Activated naive CD8-positive, alpha-beta T cell treated with anti-CD3 and anti-CD28 coated beads, Interleukin-2, amount 10 ng/mL, durations not matched to agents 7 days and 5 days (primary cell): ENCODE measurements at places on chromosomes 16 and 17. TPM values are rescaled to one million over a fixed set of nuclear protein-coding genes. Genes with fewer than 3 reads are reported as not detected.

The PDILT gene
- total RNA-seq = not detected

The OR4D1 gene
- total RNA-seq = 0.72 TPM

The ZNF597 gene
- total RNA-seq = 4.2 TPM

The KIF19 gene
- total RNA-seq = 0.91 TPM

GRCh38 chr16:67254801-67255552, 6.2 kb downstream of the SLC9A5 start:
- peaks cover 2% of the 10 kb centered on the region for H3K4me1 ChIP-seq
- H3K27me3 ChIP-seq = peaks cover 6% of the 10 kb centered on the region
- DNase-seq = no peak

- peaks cover 41% of the 10 kb centered on the region for H3K27me3 ChIP-seq
- H3K4me1 ChIP-seq = peaks cover 14% of the 10 kb centered on the region
- H3K36me3 ChIP-seq = no peaks in the 10 kb centered on the region
- peak; percentile 65 for DNase-seq
These were observed 3.3 kb downstream of the COL1A1 start for GRCh38 chr17:50198026-50198669.

DNA sequence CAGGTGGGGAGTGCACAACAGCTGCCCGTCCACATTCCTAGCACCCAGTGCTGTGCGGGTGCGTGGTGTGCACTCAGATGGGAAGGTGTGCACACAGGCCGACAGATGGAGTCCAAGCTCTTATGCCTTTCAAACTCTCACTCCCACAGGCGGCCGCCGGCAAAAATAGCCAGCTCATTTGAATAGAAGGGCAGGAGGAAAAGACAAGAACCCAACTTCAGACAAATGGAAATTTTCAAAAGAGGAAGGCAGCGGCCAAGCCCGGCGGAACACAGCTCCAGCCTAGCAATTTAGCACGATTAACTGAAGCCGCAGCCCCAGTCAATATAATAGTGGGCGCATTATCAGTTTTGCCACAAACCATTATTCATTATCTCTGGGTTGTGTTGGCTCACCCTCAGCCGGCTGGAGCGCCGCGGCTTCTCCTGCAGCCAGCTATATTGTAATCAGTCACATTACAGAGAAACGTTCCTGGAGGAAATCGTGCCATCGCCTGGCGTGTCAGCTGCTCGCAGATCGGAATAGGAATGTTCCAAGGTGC, 103.9 kb upstream of the SEC14L1 start:
- no peak overlapping the region for H3K4me3 ChIP-seq
- no peak for DNase-seq
- H3K36me3 ChIP-seq = no peaks in the 10 kb centered on the region
- peaks cover 25% of the 10 kb centered on the region for H3K27me3 ChIP-seq
- H3K27ac ChIP-seq = no peak overlapping the region

GRCh38 chr17:68334393-68334792, 43.1 kb downstream of the ARSG start:
- H3K27ac ChIP-seq = no peak overlapping the region
- no peak overlapping the region for H3K4me3 ChIP-seq
- DNase-seq = no peak
- H3K36me3 ChIP-seq = peaks cover 22% of the 10 kb centered on the region
- peaks cover 2% of the 10 kb centered on the region for H3K27me3 ChIP-seq

DNA sequence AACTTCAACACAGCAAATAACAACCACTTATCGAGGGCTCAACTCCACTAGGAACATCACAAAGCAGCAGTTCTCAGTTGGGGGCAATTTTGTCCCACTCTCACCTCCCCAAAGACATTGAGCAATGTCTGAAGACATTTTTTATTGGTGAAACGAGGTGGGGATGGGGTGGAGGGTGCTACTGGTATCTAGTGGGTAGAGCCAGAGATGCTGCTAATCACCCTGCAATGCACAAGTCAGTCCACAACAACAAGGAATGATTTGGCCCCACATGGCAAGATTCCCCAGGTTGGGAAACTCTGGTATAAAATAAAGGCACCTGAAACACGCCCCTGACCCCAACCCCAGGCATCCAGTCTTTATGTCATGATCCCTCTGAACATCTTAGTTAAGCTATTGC, 33.3 kb downstream of the TLE7 start:
- H3K27me3 ChIP-seq = peaks cover 35% of the 10 kb centered on the region
- no peak for DNase-seq
- no peak overlapping the region for H3K4me3 ChIP-seq
- no peaks in the 10 kb centered on the region for H3K36me3 ChIP-seq
- peaks cover 19% of the 10 kb centered on the region for H3K4me1 ChIP-seq

DNA sequence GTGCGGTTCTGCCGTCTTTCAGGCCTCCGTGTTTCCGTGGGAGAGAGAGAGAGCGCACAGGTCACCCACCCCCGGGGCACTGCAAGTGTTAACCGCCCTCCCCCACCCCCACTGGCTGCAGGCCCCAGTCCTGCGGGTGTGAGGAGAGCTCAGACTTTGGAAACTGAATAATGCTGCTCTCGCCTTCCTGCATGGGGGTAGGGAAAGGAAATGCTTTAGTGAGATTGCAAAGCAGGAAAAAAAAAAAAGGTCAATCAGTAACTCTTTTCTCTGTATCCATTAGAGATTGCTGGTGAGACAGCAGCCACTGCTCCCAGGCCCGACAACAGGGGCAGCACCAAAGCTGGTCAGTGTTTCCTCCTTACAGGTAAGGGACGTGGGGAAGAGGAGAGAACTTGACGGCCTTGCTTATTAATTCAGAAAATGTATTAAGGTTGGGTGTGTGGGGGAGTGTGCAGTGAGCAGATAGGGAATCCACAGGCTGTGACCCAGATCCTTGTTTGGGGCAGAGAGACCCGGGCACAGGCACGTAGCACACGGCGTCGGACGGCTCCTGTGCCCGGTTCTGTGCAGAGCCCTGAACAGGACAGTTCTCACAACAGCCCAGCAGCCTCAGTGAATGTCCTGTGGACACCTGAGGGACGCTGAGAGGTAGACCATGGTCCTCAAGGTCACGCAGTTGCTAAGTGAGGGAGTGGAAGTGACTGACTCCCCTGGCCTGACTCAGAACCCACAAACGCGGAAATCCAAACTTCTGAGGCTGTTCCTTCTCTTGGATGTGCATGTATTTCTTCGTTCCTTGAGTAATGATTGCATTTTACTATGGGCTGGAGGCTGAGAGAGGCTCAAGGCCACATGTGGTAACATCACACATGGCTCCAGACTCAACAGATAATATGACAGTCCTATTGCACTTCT, 156.5 kb downstream of the FOXL1 start:
- no peak for DNase-seq
- peaks cover under 1% of the 10 kb centered on the region for H3K4me1 ChIP-seq
- peaks cover 55% of the 10 kb centered on the region for H3K27me3 ChIP-seq
- no peak overlapping the region for H3K4me3 ChIP-seq
- H3K27ac ChIP-seq = no peak overlapping the region
